ENCODE measurements at places on chromosomes 6 and 20. TPM values are rescaled to one million over a fixed set of nuclear protein-coding genes. Genes with fewer than 3 reads are reported as not detected.

- DNase-seq: no peak
Measured at GRCh38 chr6:101163611-101164010, 229.9 kb upstream of the GRIK2 start.

DNA sequence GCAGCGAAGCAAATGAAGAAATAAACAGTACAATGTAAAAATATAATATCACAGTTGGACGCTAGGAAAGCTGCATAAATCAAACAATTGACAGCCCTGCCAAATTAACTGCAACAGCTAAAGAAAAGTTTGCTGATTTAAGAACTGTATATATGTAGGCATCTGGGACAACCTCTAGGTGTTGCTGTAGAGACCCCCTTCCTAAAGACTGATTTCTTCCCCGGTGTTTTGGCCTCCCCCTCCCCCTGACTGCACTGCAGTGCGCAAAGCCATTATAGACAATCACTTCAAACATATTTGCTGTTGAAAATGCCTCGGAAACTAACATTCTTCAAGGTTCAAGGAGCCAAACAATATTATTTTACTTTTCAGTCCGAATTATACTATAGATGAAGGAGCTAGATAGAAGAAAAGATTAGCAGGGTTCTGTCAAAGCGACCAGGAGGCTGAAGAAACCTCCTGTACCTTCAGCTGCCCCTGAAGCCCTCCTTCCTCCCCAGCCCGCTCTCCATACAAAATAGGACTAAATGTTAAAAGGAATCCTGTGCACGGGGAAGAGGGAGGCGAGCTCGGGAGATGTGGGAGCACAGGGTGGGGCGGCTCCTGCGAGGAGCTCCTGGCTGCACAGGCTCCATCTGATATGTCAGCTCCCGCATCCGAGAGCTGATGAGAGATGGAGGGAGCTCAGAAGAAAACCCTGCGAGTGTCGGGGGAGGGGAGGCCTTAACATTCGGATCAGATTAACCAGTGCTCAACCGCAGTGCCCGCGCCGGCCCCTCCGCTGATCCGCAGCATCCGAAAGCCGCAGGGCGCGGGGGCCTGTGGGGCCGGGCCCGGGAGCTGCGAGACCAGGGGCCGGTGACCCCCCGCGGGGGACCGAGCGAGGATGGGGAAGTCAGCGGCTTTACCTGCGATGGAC, 822 bp downstream of the ELOVL4 start:
- peak; percentile 15 for DNase-seq

- DNase-seq: no peak
Measured at GRCh38 chr6:40915165-40915564, 123.9 kb downstream of the UNC5CL start.

The TP53TG5 gene
- polyA plus RNA-seq: 0.79 TPM

The LSM14B gene
- polyA plus RNA-seq: 52.9 TPM

The GPX5 gene
- not detected for polyA plus RNA-seq

All from right renal cortex interstitium (tissue), 3 donors.